Foreskin keratinocyte (primary cell): ENCODE measurements at places on chromosomes 4 and X. TPM values are rescaled to one million over a fixed set of nuclear protein-coding genes. Genes with fewer than 3 reads are reported as not detected.

CORIN gene
- 0.04 TPM in 1 of 2 replicates, not detected in the other for total RNA-seq

DNA sequence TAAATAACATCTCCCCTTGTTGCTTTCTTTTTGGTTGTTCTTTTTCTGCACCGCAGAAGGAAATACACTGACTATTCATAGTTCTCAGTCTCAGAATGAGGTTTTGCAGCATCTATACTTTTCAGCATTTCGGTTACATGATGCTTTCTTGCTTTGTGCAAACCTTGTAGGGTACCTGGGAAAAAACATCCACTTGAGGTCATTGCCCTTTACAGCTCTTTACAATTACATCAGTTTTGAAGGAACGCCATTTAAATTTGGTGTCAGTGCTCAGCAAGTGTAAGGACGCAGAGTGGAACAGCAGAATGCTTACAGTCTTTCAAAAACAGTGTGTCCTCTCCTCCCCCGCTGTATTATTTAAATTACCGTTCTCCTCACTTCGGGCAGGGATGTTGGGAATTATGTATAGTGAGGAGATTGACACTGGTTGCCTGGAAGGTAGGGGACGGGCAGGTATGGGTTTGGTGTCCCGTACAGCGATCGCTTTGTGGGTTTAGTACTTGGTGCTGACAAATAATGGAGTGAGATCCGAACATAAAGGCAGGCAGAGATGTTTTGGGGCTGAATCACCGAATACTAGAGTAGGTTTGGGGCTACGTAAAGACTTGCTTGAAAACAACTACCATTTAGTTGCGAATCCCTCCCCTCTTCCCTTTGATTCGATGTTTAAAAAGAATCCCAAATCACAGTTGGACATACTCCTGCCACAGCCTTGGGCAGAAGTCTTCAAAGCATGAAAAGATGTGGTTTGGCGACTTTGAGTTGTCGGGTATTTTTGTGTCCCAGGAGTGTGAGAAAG, 2.0 kb upstream of the NKX3-2 start:
- DNase-seq: peak; percentile 59

DNA sequence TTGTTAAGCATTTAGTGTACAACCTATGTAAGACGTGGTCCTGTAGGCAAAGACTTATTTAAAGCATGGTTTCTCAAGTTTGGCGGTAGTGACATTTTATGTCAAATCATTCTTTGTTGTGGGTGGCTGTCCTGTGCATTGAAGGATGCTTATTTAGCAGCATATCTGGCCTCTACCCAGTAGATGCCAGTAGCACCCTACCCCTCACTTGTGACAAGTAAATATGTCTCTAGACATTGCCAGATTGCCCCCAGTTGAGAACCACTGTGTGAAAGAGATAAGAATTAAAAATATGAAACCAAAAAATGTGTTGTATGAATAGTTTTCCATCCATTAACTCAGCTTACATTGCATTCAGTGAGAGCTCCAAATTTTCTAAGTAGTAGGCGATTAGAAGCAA, 25.5 kb downstream of the MMAA start:
- no peak for DNase-seq

- DNase-seq: no peak
These were observed 1.7 kb downstream of the TMEM131L start for GRCh38 chr4:153467897-153468262.

DNA sequence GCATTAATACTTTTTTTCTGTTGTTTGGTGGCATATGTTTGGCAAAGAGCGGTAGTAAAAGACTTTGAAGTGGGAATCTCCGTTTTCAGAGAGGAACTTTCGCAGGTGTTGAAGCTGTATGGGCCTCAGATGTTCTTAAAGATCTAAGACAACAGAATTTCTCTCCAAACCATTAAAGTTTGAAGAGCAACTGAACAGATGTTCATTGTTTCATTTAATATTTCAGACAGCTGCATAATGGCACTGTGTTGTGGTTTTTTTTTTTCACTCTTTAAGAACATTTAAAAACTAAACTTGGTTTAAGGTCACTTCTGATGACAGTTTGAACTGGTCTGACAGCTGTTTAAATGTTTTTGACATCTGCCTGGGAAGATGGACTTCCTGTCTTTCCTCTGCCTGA, 882.7 kb upstream of the PCDH10 start:
- no peak for DNase-seq

DNA sequence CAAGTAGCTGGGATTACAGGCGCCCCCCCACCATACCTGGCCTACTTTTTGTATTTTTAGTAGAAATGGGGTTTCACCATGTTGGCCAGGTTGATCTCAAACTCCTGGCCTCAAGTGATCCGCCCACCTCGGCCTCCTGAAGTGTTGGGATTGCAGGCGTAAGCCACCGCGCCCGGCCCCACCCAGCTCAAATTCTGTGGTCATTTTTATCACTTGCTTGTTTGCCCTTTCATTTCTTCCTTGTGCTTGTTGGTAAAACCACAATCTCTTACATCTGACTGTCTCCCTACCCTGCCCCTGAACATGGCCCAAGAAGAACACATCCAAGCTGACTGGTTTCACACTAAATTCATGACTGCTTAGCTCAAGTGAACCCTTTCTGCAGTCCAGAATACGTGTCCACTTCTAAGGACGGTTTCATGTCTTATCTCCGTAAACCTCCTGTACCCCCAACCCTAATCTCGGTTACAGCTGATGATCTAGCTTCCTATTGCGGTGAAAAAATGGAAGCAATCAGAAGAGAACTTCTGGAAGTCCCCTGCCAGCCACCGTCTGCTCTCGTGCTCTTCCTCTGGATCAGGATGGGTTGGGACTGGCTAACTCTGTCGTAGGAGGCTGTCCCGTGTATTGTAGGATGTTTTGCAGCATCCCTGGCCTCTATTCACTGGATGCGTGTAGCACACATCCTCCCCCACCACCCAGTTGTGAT, 5.4 kb upstream of the RS1 start:
- no peak for DNase-seq
